Hippocampal formation (tissue), 2 donors: ENCODE measurements at places on chromosomes 2 and 18.

DNA sequence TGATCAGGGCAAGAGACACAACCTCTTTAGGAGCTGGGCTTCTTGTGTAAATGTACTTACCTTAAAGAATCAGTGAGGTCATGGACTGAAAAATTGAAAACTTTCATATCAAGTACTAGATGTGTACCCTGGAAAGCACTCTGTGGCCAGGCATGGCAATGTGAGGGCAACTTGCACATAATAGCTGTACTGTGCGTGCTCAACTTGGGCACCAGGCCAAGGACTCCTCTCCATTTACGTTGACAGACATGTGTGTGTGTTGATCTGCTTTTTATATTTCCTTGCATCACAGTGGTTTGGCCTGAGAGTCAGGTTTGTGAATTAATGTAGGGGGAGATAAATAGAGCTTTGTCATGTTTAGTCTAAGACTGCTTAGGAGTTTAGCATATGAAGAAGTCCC lies 669.5 kb upstream of the REG3G start:
- DNase-seq, result no peak

GRCh38 chr2:238586931-238587775 lies 160.4 kb downstream of the ASB1 start:
- no peak for DNase-seq

- no peak for DNase-seq
These were observed 274.6 kb downstream of the ETAA1 start for GRCh38 chr2:67671464-67672450.

DNA sequence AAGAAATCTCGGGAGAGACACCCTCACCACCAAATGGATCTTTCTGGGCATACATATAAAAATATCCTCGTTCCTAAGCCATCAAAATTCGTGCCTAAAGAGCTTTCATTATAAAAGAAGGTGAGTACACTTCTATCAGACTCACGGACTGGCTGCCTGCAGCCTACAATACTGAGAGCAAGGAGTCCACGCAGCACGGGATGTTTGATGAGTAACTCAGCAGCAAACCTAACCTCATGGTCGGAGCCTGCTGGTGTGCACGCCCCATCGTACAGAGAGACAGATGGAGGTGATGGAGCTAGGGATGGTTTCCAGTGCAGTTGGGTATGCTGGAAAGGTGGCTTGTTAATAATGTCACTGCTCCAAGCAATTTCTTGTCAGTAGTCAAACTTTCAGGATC lies 256.2 kb downstream of the FIGN start:
- no peak for DNase-seq

GRCh38 chr2:130901061-130901460 lies 64.3 kb downstream of the ARHGEF4 start:
- no peak for DNase-seq

DNA sequence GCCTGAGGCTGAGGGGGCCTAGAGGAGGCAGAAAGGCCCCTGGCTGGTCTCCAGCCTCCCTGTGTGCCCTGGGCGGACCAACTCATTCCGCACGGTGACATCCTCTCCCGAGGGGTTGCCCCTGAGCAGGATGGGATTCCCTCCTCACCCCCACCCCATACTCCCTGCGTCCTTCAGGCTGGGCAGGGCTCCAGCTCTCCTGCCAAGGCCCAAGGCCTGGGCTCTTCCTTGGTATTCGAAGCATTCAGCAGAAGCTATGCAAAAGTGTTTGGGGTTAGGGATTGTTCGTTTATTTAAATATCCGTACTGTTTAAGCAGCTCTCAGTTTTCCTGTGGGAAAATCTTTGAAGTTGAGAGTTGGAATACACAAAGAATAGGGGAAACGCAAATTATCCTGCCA lies 113.1 kb upstream of the RAB12 start:
- no peak for DNase-seq

DNA sequence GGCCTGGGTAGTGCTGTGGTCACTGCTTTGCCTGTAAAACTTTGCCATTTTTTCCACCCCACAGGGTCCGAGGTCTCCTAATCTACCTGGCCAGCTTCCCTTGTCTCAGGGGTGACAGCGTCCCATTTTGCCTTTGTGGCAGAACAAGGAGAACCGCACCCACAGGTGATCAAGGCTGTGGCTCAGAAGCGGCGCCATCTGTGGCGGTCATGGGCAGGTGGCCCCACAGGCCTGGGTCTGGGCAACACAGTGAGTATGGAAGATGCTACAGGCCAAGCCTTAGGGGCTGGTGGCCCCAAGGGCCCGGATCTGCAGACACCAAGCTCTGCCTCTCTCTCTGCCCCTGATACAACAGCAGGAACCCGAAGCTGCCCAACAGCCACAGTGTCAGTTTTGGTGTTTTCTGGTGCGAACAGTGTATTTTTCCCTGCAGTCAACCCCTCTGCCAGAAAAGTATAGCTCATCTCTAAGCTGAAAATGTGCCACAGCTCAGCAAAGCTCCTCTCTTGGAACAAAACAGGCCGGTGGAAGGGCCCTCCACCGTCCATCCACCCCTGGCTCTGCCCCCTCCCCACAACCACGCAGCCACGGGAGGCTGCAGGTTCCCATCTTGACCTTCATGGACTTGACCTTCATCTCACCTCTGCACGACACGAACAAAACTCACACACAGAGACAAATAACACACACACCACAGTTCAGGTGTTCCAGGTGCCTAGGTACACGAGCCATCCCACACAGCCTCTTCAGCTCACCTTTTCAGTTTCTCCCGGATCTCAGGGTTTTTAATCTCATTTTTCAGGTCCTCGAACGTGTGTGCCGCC lies 96.7 kb downstream of the PXDN start:
- DNase-seq, result no peak

GRCh38 chr2:86036669-86037138 lies 69.0 kb downstream of the POLR1A start:
- DNase-seq, result no peak

GRCh38 chr2:142254031-142254430 lies 123.2 kb upstream of the LRP1B start:
- no peak for DNase-seq
